Motor neuron (in vitro differentiated cells): ENCODE measurements at places on chromosomes 6 and 20.
A peak's percentile ranks its signal among the peaks of the same experiment; 100 is the strongest.

GRCh38 chr20:46905364-46906125 is 10.9 kb downstream of the EYA2 start:
- no peak for ATAC-seq

- no peak for ATAC-seq
These were observed 124.2 kb upstream of the PTPN1 start for GRCh38 chr20:50385733-50386640.

DNA sequence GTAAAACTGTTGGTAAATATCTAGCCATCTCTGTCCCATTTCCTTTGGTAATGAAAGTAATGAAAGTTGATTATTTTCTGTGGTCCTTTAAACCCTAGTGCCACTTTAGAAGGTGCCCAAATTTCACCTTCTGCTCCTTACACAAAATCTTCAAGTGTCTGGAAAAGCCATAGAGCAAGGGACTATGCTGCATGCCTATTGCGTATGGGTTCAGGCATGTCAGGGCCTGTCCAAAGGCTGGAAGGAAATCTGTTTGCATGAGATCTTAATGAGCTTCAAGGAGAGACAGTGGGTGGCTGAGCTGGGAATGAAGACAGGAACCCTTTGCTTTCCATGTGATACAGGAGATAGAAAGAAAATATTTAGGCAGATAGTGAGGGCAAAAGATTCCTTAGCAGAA is 66.6 kb upstream of the CCN6 start:
- no peak for ATAC-seq

- peak; percentile 2 for ATAC-seq
These were observed 2.9 kb downstream of the EEF1A2 start for GRCh38 chr20:63495741-63496595.

DNA sequence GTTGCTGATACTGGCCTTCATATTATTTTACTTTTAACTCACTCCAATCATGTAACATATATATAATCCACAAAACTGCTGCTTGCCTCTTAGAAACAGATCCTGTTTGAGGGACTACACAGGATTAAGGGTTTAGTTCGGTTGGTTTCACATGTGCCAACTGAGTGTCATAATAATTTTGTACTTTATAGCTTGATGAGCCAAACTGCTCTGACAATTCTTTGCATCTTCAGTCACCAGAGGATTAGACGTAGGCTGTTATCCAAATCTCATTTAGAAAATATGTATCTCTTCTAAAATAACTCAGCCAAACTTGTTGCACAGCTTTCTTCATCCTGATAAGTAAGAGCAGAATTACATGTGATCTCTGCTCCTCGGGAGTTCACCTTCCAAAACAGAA is 643.6 kb upstream of the PTCHD4 start:
- no peak for ATAC-seq

GRCh38 chr6:146028252-146028795 is 538 bp upstream of the GRM1 start:
- ATAC-seq = peak; percentile 86

DNA sequence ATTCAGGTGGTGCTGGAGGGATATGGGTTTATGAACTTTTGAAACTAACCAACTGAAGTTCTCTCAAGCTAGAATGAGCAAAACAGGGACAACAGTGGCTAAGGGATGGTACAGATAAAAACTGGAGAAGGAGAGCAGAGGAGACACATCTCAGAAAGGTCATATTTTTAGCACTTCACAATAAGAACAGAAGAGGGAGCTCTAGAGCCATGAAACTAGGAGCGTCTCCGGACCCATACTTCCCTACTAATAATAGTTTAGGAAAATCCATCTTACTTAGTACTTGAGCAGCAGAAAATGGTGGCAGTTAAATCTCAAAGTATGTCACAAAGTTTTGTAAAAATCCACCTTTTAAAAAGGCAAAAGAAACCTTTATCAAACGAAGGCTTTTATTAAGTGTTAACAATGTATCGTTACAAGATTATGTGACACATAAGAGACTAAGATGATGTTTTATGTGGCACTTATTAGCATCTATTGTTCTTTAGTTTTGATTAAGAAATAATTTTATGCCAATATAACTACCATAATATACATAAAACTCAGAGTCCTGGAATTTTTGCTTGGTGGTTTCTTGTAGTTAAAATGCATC is 278.6 kb downstream of the TBC1D32 start:
- ATAC-seq = no peak

DNA sequence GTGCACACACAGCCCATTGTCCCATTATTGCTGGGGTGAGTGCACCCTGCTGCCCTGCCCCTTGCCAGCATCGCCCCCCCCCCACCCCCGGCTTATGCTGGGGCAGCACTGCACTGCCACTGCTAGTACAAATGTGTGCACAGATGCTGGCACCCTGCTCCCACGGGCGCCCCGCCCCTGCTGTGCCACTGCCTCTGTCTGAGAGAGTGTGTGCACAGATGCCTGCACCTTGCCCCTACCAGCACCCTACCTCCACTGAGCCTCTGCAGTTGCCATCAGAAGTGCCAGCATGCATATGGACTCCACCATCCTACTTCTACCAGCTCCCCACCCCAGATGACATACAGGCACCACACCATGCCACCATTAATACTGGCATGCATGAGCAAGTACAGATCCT is 454.6 kb upstream of the KHDRBS2 start:
- no peak for ATAC-seq

GRCh38 chr20:59495166-59495565 is 109.2 kb upstream of the PHACTR3 start:
- ATAC-seq = no peak

DNA sequence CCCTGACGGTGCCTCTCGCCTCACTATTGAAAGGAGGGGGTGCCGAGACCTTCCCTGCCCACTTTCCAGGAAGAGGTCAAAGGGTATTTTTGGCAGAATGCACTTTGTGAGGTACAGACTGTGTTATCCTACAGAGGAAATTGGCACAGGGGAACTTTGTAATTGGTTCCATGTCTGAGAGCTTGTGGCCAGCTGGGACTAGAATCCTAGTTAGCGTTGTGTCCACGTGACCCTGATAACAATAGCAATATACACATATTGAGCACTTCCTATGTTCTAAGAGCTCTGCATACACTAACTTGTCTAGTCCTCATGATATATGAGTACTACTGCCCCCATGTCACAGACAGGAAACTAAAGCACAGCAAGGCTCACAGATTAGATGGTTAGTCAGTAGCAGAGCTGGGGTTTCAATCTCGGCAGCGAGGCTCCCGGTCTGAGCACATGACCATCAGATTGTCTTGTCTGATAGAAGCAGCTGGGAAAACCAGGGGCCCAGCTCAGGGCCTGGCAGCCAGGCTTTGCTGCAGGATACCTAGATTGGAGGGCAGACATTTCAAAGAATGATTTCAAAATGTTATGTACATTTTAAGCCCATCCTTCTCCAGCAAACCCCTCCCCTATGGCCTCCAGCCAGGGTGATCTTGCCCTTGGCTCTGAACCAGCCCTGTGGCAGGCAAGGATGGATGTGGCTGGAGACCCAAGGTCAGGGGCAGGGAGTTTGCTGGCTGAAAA is 1.4 kb downstream of the MAPK13 start:
- peak; percentile 79 for ATAC-seq

GRCh38 chr20:37901240-37901639 is 1.7 kb upstream of the VSTM2L start:
- no peak for ATAC-seq

DNA sequence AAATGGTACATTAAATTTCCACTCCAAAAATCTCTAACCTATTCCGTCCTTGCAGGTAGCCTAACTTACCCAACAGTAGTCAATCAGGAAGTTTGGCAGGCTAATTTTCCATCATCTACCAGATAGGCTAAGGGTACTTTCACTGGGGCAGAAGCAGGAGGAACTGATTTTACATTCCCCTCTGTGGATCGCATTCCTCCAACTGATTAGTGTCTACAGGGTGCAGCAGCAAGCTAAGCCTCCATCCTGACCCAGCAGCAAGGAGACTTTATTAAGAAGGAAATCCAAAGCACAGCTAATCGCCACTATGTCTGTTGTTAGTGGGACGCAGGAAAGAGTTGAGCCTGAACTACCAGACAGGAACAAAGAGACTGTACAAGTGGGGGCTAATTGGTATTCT is 143.2 kb upstream of the RUNX2 start:
- ATAC-seq = no peak

GRCh38 chr6:46612645-46613044 is 40.0 kb downstream of the CYP39A1 start:
- ATAC-seq = no peak

DNA sequence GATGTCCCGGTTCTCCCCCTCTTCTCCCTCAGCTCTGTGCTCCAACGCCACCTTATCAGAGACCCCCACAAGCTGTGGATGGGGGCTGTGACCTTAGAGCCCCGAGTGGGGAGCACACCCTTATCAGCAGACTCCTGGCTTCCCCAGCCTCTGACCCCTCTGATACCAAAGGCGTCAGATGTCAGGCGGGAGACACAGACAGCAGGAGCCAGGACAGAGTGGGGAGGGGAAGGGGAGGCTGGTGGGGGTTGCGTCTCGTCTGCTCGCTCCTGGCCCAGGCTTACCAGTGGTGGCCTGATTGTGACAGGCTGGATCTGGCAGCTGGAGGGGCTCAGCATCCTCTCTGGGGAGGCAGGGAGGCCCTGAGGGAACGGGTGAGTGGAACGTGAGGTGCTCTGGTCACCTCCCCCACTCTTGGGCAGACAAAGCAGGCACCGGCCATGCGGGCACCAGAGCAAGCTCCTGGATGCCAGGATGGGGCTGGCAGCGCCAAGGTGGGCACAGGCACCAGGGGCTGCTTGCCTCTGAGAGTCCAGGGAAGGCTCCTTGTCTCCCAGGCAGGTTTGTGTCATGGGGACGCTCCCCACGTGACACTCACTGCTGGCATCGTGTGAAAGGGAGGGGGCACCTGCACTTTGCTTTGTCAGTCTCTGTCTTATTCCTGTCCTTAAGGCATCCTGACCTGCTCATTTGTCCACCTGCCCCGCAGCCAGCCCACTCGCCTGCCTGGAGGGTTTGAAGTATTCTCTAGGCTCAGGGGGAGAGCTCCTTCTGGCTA is 27.8 kb upstream of the GATA5 start:
- ATAC-seq = no peak

DNA sequence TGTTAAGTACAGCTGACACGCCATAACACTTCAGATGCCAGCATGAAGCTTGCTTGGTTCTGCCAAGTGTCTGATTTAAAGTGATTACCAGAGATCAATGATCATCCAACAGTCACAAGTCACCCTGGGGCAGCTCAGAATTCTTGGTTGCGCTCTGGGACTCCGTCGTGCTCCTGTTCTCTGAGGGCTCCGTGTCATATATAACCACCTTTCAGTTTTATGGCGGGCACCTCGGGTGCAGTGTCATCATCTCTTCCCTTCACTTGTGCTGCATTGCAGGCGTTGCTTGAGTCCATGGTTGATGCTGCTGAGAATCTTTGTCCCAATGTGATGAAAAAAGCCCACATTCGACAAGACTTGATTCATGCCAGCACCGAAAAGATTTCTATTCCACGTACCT is 101.4 kb upstream of the SCGN start:
- no peak for ATAC-seq

DNA sequence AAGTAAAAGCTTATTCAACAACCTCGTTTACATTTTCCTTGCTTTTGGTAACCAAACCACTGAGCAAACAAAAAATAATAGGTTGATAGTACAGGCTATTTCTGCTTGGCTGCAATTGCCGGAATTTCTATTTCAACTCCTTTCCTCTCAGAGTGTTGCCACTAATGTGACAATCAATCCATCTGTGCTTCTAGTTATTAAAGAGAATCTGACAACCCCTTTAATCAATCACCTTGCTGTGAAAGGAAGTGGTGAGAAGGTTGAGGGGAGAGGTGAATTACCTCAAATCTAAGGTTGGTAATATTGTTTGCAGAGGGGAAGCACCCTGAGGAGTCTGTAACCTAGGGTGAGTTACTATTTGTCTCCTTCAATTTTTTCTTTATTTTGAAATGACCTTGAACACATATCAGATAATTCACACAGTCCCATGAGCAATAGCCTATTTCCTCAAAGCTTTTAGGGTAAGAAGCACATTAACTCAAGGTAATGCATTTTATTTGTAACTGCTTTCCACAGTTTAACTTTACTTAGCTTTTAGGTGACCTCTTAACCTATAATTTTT is 603.4 kb downstream of the MMUT start:
- ATAC-seq = peak; percentile 48

DNA sequence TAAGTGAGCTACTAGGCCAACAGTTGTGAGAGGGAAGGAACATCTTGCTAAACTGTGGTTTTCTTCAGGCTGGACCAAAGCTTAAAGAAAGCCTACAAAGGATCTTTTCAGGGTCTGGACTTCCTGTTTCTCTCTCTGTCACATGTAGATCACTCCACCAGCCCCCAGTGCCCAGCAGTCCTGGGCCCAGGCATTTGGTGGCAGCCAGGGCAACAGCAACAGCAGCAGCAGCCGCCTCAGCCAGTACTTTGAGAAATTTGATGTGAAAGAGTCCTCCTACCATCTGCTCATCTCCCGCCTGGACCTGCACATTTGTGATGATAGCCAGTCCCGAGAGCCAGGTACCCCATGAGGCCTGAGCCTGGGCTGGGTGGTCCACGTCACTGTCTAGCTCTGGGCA is 44.1 kb downstream of the BLTP3A start:
- ATAC-seq = no peak

- ATAC-seq = peak; percentile 13
These were observed 66.5 kb upstream of the PIM1 start for GRCh38 chr6:37103169-37104039.

GRCh38 chr20:44736170-44737021 is 9.3 kb upstream of the KCNK15 start:
- ATAC-seq = peak; percentile 78

DNA sequence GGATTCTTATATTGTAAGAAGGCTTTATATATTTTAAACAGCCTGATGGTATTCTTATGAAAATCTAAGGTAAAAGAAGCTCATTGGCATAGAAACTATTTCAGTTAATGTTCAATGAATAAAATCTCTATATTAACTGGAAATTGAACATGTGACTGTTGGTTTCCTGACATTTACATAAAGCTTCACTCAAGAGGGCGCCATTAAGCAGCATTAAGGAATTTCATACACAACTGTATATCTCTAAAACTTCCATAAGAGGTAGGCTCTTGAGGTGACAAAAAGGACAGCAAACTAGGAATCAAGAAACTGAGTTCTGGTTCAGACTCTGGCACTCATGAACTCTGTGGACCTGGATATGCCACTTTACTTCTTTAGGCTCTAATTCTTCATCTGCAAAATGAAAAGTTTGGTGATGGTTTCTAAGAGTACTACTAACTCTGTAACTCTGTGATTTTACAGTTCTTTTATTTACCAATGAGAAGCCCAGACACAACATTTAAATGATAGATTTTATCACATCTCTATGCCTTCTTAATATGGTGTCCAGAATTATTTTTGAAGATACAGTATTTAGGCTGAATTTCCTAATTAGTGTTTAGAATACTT is 147.5 kb downstream of the FLRT3 start:
- ATAC-seq = no peak
